Activated CD4-positive, alpha-beta T cell treated with anti-CD3 and anti-CD28 coated beads, Interleukin-2, amount 50 U/mL, for 24 hours (primary cell): ENCODE measurements at places on chromosomes 5 and 9.

- DNase-seq: peak; percentile 41
Observed at GRCh38 chr9:34463098-34463900, 4.7 kb downstream of the DNAI1 start.

- no peak for DNase-seq
Observed at GRCh38 chr9:110440172-110440571, 102.5 kb upstream of the TXNDC8 start.

DNA sequence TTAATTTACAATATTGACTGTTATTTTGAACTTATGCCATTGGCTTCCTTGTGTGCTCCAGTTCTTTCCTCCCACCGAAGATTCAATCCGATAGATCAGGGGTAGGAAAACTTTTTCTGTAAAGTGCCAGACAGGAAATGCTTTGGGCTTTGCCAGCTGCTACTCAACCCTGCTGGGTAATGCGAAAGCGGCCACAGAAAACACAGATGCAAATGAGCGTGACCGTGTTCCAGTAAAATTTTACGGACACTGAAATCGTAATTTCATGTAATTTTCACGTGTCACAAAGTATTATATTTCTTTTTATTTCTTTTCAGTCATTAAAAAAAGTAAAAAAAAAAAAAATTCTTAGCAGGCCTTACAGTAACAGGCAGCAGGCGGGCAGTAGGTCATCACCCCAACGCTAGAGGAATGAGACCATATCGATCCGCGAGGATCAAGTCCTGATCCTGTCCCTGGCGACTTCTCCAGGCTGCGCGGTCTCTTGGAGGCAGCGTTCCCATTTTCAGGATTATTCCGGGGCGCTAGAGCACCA, 599 bp downstream of the NMRK1 start:
- DNase-seq: no peak

DNA sequence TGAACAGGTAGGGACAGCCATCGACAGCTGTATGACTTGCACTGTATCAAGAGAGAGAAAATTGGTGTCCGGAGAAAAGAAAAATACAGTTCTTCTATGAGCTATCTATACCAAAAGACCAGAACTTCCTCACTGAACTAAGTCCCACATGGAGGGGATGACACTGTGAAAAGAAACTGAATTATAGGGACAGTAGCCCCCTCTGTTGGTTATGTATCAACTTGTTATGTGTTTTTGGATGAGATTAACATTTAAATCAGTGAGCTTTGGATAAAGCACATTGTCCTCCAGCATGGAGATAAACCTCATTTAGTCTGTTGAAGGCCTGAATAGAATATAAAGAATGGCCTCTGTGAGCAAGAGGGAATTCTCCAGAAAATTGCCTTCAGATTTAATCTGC, 176.6 kb upstream of the SH3GL2 start:
- DNase-seq: no peak

- no peak for DNase-seq
Observed at GRCh38 chr9:116671605-116672004, 15.5 kb upstream of the TRIM32 start.

DNA sequence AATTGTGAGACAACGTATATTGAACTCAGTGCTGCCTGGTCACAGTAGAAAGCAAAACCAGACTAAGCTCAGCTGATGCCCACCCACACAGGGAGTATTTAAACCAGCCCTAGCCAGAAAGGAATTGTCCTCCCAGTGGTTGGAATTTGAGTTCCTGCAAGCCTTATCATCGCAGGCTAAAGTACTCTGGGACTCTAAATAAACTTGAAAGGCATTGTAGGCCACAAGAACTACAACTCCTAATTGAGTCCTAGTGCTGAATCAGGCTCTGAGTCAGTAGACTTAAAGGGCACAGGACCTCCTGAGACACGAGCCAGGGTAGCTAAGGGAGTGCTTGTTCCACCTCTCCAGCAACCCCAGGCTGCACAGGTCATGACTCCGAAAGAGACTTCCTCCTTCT, 171.4 kb downstream of the MCTP1 start:
- no peak for DNase-seq

DNA sequence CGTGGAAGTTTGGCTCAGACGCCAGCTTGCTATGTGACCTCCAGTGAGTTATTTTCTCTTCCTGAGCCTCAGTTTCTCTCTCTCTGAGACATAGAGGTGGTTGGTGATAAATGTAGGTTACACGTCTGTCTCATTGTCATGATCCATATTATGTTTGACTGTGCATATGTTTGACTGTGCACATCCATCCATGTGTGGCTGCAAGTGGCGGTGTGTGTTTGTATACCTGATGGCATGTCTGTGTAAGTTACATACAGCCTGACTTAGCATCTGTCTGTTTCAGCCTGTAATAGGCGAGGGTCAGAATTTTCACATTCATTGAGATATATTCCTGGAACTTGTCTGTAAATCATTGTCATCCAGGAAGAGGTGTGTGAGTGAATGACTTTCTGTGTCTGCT, 3.3 kb downstream of the SPARC start:
- DNase-seq: no peak

DNA sequence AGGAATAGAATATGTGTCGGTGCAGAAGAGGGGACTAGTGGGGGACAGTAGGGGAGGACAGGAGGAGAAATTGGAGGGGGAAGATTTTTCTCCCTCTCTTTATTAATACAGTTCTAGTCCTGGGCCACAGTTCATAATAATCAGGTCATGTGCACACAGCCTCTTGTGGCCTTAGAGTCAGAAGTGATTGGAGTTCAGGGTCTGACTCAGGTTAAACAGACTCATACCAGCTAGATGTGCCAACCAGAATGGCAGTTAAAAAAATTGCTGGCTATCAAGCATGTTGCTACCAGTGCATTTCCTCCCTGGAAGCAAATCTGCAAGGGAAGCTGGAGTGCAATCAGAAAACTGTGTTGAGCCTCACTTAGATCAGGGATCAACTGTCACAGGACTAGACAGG, 132.7 kb upstream of the MAP1B start:
- DNase-seq: no peak

DNA sequence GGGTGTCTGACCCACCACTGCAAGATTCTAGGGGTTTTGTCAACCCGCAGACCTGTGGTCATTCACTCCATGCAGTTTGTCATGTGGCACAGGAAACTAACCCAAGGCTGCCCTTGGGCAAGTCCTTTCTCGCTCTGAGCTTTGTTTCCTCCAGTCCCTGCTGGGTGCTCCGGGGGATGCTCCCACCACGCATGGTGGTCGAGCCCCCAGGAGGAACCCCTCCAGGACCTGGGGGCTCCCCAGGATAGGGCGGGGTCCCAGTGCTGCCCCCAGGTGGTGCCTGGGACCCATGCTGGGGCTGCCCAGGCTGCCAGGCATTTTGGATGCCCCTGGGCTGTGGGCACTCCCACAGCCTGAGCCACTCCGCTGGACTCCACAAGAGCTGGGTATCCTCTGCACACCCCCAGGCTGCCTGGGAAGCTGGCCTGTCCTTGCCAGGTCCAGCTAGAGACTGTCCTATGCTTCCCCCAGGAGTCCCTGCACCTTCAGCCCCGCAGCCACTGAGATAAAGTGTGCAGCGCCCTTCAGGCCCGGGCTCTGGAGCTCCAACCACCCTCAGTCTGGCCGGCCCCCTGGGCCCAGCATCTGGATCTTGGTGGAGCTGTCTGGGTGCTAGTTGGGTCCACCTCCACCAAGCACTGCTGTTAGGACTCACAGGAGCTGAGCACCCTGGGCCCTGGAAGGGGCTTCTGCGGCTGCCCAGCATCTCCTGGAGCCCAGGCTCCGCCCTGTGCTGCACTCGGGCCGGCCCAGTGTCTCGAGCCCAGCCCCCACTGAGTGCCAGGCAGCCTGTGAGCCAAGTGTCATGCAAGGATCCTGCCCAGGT, 104.3 kb downstream of the PHF2 start:
- DNase-seq: no peak
